ENCODE measurements at places on chromosomes 3 and 15.

GRCh38 chr3:29067007-29067406 is 213.9 kb upstream of the RBMS3 start:
- DNase-seq, result no peak

- no peak for DNase-seq
These were observed 331.4 kb upstream of the CCDC54 start for GRCh38 chr3:107045791-107046190.

GRCh38 chr3:138359919-138360868 is 11.8 kb downstream of the MRAS start:
- no peak for DNase-seq

GRCh38 chr3:141909408-141909807 is 33.0 kb downstream of the ATP1B3 start:
- no peak for DNase-seq

DNA sequence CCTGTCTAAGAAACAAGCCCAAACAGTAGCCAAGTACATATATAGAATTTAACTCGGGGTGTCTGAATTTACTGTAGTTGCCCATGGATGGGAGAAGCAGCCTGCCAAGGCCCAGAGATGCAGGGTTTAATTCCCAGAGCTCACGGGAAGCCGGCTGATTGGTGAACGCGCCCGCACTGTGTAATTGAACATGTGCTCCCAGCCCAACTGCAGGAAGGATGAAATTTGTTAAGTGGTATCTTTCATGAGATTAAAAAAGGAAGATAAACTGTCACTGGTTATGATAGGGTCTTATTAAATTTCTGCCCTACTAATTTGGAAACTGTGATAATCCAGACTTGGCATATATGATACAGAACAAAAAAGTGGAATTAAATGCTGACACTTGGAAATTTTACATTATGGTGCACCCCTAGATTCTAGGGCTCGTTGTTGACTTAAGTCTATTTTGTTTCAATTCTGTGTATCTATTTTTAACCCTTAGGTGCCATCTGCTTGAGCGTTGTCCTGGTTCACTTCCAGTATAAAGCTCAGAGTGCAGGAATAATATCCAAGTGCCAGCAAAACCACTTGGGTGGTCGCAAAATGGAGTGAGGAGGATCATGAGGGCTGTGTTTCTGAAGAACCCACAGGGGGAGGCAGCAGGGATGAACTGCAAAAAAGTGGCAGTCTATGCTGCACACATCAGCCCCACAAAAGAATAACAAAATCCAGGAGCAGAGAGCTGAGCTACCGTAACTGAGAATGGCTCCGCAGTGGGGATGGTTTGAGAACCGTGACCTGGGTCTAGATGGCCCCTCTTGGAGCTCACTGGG is 13.8 kb upstream of the TMC3 start:
- no peak for DNase-seq

- no peak for DNase-seq
These were observed 389.1 kb upstream of the PROK2 start for GRCh38 chr3:72174040-72174439.

DNA sequence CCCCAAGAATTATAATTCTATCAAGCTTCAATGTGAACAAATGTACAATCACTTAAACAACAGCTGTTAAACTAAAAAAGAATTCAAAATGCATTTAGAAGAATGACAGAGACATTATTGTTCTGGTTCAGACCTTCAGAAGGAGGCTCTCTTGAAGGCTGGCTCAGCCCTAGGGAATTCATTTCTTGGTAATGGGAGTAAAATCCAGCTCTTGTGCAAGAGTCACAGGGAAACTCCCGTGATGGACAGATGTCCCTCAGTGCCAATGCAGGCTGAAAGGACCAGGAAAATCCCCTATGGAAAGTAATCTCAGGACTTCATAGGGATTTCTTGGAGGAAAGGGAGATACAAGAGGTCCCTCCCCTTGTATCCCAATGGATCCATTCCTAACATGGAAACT is 149.9 kb upstream of the STT3B start:
- no peak for DNase-seq

- no peak for DNase-seq
These were observed 4.2 kb downstream of the HMCES start for GRCh38 chr3:129282727-129283327.

- no peak for DNase-seq
These were observed 10.9 kb upstream of the GPR171 start for GRCh38 chr3:151213881-151214280.

DNA sequence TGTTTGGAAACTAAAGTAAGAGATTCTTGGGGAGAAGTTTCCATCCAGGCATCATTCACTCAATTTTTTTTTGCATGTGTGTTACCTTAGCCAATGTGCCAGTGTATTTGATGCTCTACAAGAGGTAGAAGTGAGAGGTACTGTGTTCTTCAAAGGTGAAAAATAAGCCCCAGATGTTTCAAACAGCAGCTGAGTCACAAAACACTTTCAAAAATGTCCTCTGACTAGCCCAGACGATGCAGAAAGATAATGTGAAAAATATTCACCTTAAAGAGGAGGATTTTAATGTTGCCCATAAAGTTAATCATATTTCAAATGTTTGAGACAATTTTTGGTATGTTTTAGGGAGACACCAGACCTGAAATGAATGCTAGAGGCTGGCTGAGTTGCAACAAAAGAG is 107.7 kb upstream of the RASGRP1 start:
- DNase-seq, result no peak

DNA sequence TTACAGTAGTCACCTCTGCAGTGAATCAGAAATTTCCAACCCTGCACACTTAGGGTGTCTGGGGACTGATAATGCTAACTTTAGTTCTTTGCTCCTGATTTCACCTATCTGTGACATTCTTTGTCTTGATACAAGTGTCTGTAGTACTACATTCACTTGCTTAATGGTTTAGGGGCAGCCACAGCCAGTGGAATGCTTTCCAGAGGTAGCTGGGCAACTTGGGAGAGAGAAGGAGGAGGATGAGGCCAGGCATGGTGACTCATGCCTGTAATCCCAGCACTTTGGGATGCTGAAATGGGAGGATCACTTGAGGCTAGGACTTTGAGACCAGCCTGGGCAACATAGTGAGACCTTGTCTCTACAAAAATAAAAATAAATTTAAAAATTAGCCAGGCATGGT is 8.5 kb downstream of the BAHD1 start:
- no peak for DNase-seq

GRCh38 chr15:61315471-61315870 is 86.4 kb upstream of the RORA start:
- no peak for DNase-seq

DNA sequence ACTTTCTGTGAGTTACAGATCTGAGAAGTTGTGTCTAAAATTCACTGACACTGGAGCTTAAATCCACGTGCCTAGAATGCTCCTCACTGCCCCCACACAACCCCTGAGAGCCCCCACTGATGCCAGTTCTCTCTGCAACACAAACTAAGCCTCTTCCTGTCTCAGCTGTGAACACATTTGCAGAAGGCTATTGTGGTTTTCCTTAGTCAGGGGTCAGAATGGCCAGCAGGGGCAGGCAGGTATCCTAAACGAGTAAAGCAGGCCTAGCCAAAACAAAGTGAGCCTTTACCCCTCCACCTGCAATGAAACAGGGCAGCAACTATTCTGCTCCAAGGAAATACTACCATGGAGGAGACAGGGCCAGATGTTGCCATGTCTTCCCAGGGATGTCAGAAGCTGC is 78.6 kb downstream of the FHIT start:
- no peak for DNase-seq

DNA sequence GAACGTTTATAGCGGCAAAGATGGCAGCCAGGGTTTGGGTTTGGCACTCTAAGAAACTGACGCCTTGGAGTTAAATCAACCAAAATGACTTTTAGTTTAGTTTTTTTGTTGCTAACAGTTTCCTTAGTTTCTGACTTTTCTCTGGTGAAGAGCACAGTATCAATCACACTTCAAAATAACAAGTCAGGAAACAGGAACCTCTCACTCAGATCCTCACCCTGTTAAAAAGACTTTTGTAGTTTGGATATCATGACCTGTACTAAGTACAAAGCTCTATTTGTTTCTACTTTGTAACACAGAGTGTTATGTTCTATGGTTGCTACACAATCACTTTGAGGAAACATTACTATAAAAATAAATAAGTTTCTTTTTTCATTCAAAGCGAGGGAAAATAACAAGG is 51.1 kb downstream of the ATP10A start:
- no peak for DNase-seq

- DNase-seq, result no peak
These were observed 36.3 kb upstream of the CADPS start for GRCh38 chr3:62911526-62911925.

- no peak for DNase-seq
These were observed 4.9 kb downstream of the TM6SF1 start for GRCh38 chr15:83112233-83112955.

- no peak for DNase-seq
These were observed 50.2 kb downstream of the ADAMTS7 start for GRCh38 chr15:78761020-78761419.

DNA sequence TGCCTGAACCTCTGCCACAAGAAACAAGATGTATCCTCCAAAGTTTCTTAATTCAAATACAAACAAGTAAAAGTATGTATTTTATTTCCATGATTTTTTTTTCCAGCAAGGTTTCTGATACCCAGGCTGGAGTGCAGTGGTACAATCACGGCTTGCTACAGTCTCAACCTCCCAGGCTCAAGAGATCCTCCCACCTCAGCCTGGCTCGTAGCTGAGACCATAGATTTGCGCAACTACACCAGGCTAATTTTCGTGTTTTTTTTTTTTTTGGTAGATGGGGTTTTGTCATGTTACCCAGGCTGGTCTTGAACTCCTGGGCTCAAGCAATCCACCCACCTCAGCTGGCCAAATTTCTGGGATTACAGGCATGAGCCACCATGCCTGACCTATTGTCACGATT is 12.2 kb upstream of the VEPH1 start:
- DNase-seq, result no peak

- peak; percentile 41 for DNase-seq
These were observed at the start of gene ISL2 for GRCh38 chr15:76336254-76337058. TSS of gene ISL2 (plus strand) at chr15:76336773. CDS start at chr15:76336884, 111 bp downstream.

- DNase-seq, result no peak
These were observed 52.5 kb upstream of the CPNE4 start for GRCh38 chr3:132087356-132087755.

All from mucosa of gallbladder (tissue), 1 donor.